ENCODE measurements at places on chromosomes 5 and 9. TPM values are rescaled to one million over a fixed set of nuclear protein-coding genes. Genes with fewer than 3 reads are reported as not detected.

The LCN10 gene
- not detected for total RNA-seq

The FOXD4L6 gene
- not detected for total RNA-seq

The TPPP gene
- total RNA-seq: 0.94 TPM

The TXNDC8 gene
- total RNA-seq: not detected

The HBEGF gene
- 168 TPM for total RNA-seq

The BASP1 gene
- 154 TPM for total RNA-seq

The LCN1 gene
- total RNA-seq: not detected

The PRSS3 gene
- total RNA-seq: 40.3 TPM

The SHB gene
- total RNA-seq: 33.0 TPM

The PCDHA9 gene
- total RNA-seq: not detected

The CCL19 gene
- not detected for total RNA-seq

The IL13 gene
- not detected for total RNA-seq

The PCDHB10 gene
- total RNA-seq: under 0.01 TPM

The MZB1 gene
- not detected for total RNA-seq

The PKD2L2 gene
- total RNA-seq: not detected

The MSMP gene
- not detected for total RNA-seq

The ANXA2R gene
- total RNA-seq: 0.15 TPM

The TAS2R1 gene
- not detected for total RNA-seq

The SPATA31D1 gene
- total RNA-seq: not detected

The PDLIM7 gene
- total RNA-seq: 206 TPM

The GAS1 gene
- total RNA-seq: 3.2 TPM

The ORM2 gene
- total RNA-seq: not detected

The PCDHA1 gene
- not detected for total RNA-seq

The MOB3B gene
- total RNA-seq: 14.0 TPM

The LCN12 gene
- not detected for total RNA-seq

The GARIN3 gene
- total RNA-seq: not detected

The ACTBL2 gene
- 0.04 TPM for total RNA-seq

The GLT6D1 gene
- total RNA-seq: not detected

The PCDHB9 gene
- not detected for total RNA-seq

The EPB41L4A gene
- 1.3 TPM for total RNA-seq

The WASHC1 gene
- 3.4 TPM for total RNA-seq

The CTSV gene
- 26.3 TPM for total RNA-seq

The NPR3 gene
- 0.08 TPM for total RNA-seq

The DAB2 gene
- 11.9 TPM for total RNA-seq

The PPP2R2B gene
- 1.8 TPM for total RNA-seq

The KLF4 gene
- total RNA-seq: 5.8 TPM

The PCDHB2 gene
- total RNA-seq: 0.62 TPM

The LOX gene
- total RNA-seq: 1.4 TPM

The PRELID2 gene
- 6.6 TPM for total RNA-seq

The PCDHGB3 gene
- 0.31 TPM for total RNA-seq
